ENCODE measurements at places on chromosomes 5 and 9.

DNA sequence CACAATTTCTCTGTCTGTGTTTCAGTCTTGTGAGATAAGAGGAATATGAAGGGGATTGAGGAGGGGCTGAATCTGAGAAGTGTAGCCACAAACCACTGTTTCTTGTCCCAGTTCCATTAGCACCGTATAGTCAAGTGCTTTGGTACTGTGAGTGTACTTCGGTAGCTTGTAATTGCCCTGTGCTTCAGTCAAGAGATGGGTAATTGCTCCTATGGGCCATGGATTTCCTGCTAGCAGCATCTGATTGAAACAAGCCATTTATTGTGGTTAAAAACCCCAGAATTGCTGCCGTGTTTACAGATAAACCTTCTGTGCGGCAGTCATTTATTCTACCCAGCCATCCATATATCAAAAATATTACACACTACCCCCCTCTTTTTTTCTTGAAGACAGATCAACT, 98.6 kb downstream of the MAT2B start:
- no peak for DNase-seq

DNA sequence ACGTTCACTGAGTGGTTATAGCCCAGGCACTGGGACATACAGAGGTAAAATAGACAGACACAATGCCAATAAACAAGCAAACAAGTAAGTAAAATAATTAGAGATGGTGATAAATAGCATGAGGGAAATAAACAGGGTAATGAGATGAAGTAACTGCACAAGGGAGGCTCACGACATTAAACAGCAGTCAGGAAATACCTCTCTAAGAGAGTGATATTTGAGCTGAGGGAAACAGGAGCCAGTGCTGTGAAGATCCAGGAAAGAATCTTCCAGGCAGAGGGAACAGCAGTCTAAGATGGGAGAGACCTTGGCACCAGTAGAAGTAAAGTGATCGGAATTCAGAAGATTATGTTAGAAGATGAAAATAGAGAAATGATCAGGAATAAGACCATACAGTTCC, 279.4 kb downstream of the HINT1 start:
- no peak for DNase-seq

DNA sequence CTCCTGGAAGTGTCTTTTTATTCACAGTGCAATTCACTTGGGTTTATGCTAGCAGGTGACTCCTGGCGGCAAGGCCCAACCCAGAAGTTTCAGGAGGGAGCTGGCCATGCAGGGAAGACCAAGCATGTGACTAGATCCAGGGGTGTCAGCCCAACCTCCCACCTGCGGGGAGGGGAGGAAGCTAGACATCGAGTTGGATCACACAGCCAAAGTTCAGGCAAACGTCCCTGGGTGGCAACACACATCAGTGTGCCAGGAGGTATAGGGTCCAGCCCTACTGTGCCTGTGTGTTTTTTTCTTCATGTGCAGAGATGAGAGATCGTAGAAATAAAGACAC, 25.3 kb downstream of the PNPLA7 start:
- DNase-seq, result no peak

DNA sequence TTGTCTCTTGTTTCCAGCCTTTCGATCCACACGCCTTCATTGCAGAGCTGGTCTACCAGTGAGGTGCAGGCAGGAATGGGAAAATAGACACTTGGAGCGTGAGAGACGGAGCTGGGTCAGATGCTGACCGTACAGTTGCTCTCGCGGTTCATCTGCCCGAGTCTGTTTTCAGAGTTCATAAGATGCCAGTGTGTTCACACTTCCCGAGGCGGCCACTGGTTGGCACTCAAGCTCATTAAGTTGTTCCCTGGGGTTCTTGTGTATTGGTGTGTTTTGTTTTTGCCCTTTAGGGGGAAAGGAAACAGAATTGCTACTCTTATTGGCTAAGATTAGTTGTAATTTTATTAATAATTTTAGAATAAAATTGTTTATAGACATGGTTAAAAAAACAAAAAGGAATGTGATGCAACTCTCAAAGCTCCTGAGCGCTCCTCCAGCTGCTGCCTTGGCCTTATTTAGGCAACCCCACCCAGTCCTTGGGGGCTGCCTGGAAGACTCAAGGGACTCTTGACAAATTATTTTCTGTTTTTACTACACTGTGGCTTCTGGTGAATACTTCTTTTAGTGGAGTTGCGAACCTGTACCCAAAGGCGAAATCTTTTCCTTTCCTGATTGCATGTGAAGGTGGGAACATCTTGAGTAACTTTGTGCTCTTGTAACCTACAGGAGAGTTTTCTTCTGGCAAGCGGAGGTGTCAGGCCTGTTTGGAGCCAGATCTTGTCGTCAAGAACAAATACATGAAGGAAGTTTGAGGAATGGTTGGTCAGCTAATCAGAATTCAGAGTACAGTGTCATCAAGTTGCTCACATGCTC, 146.1 kb downstream of the MAST4 start:
- no peak for DNase-seq

GRCh38 chr5:77846422-77847128, 70.4 kb upstream of the TBCA start:
- DNase-seq, result no peak
